ENCODE measurements at places on chromosomes 11 and 22.

GRCh38 chr22:32622004-32622743 is 147.6 kb downstream of the FBXO7 start:
- no peak for DNase-seq

GRCh38 chr11:38460896-38461295 is 1862.9 kb upstream of the RAG2 start:
- no peak for DNase-seq

- DNase-seq: no peak
Measured at GRCh38 chr11:31809857-31810778, 1.0 kb downstream of the PAX6 start.

DNA sequence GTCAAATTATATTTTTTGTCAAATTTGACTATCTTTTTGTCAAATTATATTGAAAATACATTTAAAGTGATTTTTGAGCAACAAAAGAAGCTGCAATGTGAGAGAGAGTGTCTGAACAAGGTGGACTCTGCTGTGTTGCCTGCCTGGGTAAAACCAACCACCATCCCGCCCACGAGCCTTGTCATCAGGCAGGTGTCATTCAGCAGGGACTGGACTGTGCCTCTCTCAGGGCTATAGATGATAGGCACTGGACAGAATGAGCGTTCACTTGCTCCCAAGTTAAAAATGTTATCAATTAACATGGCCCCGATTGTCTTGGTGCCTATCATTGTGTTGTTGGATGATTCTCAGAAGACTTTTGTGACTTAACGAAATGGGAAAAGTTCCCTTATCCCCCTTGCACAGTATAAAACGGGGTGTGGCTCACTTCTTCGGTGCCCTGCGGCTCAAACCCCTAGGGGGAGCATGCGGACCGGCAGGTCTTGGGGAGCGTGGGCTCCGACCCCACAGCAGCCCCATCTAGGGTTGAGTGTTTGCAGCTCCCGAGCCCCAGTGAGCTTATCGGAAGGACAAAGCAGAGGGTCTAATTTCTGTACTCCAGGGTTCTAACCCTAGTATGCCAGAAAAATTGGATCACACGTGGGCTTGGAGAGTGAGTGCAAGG is 1.7 kb downstream of the APOL5 start:
- no peak for DNase-seq

DNA sequence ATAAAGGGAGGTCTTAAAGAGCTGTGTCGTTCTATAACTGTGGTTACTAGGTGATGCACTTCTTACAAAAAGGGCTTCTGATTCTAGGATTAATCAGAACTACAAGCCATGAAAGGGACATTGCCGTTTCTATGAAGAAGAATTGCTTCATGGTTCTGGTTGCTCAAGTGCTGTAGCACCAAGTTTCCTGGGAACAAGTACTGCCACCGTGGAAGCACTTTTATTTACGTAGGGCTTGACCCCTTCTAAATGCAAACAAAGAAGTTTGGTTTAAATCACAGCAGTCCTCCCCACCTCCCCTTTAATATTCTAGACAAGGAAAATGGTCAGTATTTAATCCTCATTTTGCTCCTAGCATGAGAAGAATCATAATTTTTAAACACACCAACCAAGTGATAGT is 9.8 kb downstream of the YAP1 start:
- DNase-seq: no peak
